Choroid plexus epithelial cell (primary cell): ENCODE measurements at places on chromosomes 6 and 20.
A peak's percentile ranks its signal among the peaks of the same experiment; 100 is the strongest.

- DNase-seq: no peak
Observed at GRCh38 chr6:3280091-3280490, 21.3 kb downstream of the PSMG4 start.

GRCh38 chr6:48919555-48919954, 543.5 kb downstream of the MMUT start:
- DNase-seq: no peak

- DNase-seq: peak; percentile 31
Observed at GRCh38 chr6:130713144-130713543, 114.1 kb upstream of the SMLR1 start.

GRCh38 chr20:4490045-4490444, 231.7 kb upstream of the PRND start:
- no peak for DNase-seq

DNA sequence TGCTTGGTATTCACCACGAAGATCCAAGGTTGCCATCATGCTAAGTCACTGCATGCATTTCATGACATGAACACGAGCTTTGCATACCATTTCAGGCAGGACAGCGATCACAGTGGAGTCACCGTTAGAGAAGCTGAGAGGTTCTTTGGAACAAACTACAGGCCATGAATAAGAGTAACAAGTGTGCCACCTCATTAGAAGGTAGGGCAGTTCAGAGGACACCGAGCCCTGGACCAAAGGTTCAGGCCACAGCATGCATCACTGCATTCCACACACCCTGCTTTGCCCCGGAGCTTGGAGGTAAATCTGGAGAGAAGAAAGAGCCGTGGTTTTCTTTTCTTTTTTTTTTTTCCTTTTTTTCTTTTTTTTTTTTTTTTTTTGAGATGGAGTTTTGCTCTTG, 66.9 kb upstream of the CDH4 start:
- peak; percentile 5 for DNase-seq

- no peak for DNase-seq
Observed at GRCh38 chr6:21847711-21848480, 254.3 kb downstream of the SOX4 start.

- peak; percentile 82 for DNase-seq
Observed at GRCh38 chr6:87436435-87436834, 28.7 kb downstream of the CFAP206 start.

DNA sequence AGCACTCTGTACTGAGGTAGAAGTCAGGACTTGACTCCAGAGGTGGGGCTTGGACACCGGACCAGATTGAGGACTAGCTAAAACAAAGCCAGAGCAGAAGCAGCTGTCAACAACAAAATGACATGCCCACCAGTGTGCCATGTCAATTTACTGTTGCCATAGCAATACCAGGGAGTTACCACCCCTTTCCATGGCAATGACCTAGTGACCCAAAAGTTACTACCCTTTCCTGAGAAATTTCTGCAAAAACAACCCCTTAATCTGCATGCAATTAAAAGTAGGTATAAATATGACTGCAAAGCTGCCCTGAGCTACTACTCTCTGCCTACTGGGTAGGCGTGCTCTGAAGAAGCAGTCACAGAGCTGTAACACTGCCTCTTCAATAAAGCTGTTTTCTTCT, 21.0 kb downstream of the MAP3K5 start:
- DNase-seq: no peak

DNA sequence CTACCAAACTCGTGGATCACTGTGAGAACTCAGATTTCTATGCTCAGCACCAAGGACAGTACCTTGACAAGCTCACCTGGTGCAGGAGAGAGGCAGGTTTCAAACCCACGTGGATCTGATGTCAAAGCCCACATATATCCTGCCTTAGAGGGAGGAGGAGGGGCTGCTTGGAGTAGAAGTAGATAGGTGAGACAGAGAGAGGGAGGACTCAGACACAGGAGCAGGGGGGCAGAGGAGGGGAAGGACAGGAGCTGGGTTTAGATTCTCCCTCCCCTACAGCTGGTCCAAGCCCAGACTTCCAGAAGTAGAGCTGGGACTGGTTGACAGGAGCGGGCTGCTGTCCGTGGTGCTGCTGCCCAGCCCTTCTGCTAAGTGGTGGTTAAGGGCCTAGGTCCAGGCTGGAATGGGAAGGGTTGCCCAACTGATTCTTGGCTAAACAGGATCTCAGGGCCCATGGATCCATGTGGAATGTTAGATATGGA, 77.5 kb downstream of the CDH22 start:
- peak; percentile 59 for DNase-seq

GRCh38 chr6:25303254-25303653, 24.1 kb downstream of the CARMIL1 start:
- DNase-seq: no peak

DNA sequence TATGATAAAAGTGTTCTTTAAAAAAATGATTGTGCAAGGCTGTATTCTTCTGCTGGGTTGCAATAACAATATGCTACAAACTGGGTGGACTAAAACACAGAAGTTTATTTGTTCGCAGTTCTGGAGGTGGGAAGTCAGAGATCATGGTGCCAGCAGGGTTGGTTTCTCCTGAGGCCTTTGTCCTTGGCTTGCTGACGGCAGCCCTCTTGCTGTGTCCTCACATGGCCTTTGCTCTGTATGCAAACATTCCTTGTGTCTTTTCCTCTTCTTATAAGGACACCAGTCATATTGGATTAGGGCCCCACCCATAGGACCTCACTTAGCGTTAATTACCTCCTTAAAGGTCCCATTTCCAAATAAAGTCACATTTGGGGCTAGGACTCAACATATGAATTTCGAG, 220.4 kb downstream of the SAMD5 start:
- DNase-seq: no peak

- DNase-seq: no peak
Observed at GRCh38 chr20:33062105-33062824, 8.6 kb downstream of the BPIFB3 start.

GRCh38 chr6:35955970-35956369, 35.1 kb upstream of the SRPK1 start:
- DNase-seq: no peak

- DNase-seq: no peak
Observed at GRCh38 chr6:118680452-118681095, 29.2 kb upstream of the CEP85L start.

DNA sequence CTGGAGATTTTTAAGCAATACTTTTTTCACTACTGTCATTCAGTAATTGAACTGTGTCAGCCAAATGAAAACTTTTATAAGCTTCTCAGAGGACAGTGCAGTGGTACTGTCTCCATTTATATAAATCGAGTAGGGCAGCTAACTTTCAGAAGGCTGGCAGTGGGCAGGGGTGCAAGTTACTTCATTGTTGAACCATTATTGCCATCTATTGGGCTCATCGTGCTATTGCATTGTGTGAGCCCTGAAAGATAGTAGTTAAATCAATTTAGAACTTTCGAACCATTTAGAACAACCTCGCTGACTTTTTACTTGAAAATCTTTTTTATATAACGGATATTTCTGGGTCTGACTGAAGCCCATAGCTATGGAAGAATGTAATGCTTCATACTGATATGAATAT, 347.8 kb upstream of the PLCB4 start:
- DNase-seq: peak; percentile 80

GRCh38 chr6:52498538-52499017, 78.3 kb downstream of the TRAM2 start:
- DNase-seq: peak; percentile 23

- DNase-seq: no peak
Observed at GRCh38 chr6:38498805-38499445, 140.8 kb downstream of the BTBD9 start.

DNA sequence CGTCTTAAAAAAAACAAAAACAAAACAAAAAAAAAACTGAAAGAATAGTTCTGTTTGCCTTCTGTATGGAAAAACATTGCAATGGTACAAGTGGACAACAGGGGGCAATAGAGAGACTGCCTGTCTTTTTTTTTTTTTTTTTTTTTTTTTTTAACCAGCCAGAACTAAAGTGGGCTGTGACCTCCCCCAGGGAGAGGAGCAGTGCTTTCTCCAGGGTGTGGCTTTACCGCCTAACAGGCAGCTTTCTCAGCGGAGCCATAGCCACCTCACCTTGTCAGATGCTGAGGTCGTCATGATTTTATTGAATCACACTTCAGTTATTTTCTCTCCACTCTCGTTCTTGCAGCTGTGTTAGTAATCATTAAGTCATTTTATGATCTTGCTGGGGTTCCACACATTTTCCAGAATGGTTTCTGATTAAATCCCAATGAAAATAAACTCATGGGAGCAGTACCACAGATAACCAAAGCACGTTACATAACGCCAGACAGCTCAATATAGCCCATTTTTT, 78.4 kb downstream of the GMPR start:
- DNase-seq: peak; percentile 48

DNA sequence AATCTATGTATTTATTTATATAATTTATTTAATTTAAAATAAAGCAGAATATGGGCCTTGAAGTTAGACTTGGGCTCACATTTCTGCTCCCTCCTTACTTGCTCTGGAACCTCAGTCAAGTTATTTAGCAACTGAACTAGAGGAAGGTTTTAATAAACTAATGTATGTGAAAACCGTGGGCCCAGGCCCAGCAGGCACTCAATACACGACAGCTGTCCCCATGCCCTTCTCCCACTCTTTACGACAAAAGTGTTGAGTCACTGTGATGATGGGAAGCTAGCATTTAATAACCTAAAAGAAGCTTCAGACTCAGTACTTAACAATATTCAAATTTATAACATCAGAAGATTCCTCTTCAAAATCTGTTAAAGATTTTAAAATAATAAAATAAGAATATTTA, 46.7 kb downstream of the SERAC1 start:
- DNase-seq: no peak

GRCh38 chr6:76342611-76343160, 270.2 kb upstream of the IMPG1 start:
- DNase-seq: no peak

- peak; percentile 46 for DNase-seq
Observed at GRCh38 chr6:54173089-54173488, 61.8 kb downstream of the MLIP start.

DNA sequence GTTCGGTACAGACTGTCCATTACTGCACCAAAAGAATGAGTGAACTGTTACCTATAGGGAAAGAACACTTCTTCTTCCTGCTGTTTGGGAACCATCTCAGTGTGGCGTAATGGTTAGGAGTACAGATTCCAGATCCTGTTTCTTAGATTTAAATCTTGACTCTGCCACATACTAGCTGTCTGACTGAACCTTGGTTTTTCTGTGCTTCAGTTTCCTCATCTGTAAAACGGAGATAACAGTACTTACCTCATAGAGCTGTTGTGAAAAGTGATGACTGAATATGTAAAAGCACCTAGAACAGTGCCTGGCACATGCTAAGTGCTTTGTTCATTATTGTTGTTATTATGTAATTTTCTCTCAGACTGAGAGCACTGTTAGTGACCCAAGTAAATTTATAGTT, 39.8 kb downstream of the STX11 start:
- no peak for DNase-seq

GRCh38 chr6:170182093-170182780, 108.6 kb downstream of the DLL1 start:
- no peak for DNase-seq

DNA sequence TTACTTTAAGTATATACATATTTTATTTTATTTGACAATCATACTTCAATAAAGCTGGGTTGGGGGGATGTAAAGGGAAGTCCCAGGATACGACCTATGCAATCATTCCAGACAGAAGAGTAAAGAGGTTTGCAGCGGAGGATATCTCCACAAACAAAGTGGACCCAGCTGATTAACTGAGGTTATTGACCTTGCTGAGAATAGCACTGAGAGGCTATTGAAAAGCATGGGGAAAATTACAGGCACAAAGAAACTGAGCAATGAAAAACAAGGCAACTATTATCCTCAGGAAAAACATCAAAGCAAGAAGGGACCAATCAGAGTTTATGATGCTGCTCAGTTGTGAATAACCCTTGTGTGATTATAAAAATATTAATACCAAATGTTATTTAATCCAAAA, 32.6 kb downstream of the SERPINB1 start:
- DNase-seq: no peak

GRCh38 chr6:115882771-115883170, 177.9 kb downstream of the FRK start:
- no peak for DNase-seq
